Stimulated activated CD8-positive, alpha-beta memory T cell treated with anti-CD3 and anti-CD28 coated beads, Interleukin-15, amount 100 ng/mL, for 24 hours (primary cell): ENCODE measurements at places on chromosomes 16 and 17.

- DNase-seq, result no peak
Measured at GRCh38 chr17:78239489-78239931, 8.1 kb downstream of the TMEM235 start.

DNA sequence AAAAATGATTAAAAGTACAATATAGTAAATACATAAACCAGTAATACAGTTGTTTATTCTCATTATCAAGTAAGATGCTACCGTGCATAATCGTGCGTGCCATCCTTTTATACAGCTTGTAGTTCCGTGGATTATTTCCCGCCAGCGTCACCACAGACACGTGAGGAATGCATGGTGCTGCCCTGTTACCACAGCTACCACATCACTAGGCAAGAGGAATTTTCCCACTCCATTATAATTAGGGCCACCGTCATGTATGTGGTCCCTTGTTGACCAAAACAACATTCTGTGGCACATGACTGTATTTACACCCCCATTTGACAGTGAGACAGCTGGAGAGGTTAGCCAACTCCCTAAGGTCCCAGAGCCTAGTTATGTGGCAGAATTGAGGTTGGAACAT, 30.5 kb upstream of the LGALS9 start:
- DNase-seq, result no peak

DNA sequence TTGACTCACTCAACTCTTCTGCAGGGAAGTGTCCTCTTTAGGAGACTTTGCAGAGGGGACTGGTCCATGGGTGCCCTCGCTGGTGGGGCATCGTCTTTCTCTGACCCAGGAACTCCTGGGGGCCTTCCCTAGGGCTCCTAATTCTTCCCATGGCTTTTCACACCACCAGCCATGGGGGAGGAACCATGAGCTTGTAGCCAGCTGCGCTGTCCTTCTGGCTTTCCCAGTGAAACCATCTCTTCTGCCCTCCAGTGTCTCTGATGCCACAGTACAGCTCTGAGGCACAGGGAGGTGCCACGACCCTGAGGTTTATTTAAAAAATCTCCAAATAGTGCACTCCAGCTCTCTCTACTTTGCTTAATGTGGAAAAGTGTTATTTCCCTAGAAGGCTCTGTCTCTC, 78.6 kb downstream of the SDR42E1 start:
- DNase-seq, result no peak

- DNase-seq, result no peak
Measured at GRCh38 chr16:67543036-67543435, 14.4 kb downstream of the RIPOR1 start.

DNA sequence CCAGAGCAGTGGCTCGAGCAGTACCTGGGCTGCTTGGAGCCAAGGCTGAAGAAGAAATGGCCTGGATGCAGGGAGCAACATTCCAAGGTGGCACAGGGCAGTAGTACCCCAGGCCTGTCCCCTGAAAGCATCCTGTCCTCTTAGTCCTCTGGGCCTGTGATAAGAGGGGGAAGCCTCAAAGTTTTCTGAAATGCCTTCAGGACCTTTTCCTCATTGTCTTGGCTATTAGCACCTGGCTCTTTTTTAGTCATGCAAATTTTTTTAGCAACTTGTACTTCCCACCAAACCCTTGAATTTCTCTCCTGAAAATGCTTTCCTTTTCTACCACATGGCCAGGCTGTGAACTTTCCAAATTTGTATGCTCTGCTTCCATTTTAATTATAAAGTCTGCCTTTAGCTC, 148.9 kb downstream of the HS3ST2 start:
- DNase-seq, result no peak

DNA sequence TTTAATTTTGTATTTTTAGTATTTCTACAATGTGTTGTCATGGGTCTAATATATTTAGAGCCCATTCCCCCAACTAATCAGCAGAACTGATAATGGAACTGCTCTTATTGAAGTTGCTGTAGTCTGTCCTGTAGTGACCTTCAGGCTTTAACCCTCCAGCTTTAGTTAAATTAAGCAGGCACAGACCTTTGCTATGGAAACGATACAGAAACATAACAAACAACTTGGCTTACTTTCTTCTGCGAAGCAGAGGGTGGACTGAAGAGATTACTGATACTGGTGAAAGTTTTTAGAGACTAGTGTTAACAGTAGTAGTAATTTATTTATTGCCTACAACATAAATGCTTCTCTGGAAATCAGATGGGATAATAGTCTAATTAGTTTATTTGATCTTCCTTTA, 61.4 kb downstream of the NFATC3 start:
- DNase-seq, result no peak

- no peak for DNase-seq
Measured at GRCh38 chr17:10513299-10514067, 4.9 kb downstream of the MYH1 start.

DNA sequence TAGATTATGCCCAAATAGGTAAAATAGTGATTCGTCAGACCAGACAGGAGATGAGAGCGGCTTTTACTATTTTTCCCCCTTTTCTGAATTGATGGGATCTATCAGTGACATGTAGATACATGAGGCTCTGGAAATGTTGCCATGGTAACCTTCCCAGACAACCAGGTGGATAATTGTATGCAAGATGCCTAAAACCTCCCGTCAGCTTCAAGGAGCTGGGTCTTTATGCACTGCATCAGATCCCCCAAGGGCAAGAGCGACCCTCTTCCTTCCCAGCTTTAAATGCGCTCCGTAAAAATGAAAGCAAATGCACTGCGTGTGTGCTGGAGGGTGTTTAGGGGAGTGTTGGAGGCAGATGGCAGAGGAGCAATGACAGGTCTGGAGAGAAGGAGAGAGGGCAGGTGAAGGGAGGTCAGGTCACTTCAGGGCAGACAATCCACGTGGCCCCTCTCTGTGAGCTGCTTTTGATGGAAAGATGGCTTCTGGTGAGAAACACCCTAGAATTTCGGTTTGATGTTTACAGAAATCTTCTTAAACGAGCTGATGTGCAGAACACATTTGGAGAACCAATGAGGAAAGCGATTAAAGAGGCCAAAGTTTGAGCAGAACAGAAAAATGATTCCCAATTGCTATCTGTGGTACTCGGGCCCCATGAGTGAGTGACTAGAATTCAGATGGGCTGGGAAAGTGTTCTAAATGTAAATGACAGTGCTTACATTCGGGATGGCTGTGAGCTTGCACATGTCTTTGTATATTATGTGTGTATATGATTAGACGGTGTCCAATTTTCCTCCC, 461.7 kb upstream of the HSBP1 start:
- no peak for DNase-seq

- DNase-seq, result no peak
Measured at GRCh38 chr16:23515881-23516280, 5.6 kb upstream of the GGA2 start.

- peak; percentile 13 for DNase-seq
Measured at GRCh38 chr16:55944377-55944802, 69.2 kb upstream of the CES5A start.

DNA sequence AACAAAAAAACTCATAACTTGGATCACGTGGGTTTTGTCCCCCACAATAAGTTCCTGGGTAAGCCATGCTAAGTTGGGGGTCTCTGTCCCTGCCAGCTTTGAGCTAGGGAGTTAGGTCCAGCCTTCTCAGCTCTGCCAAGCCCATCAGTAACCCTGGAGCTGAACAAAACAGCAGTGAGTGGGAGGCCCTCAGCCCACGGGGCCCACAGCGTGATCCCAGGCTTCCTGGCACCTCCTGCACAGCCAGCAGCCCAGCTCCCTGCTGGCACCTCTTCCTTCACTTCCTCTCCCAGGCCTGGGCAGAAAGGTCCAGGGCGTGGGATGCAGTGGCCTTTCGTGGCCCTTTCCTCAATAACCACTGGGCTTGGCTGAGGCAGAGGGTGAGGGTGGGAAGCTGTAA, 35.5 kb upstream of the CDC42EP4 start:
- DNase-seq, result no peak
